Caco-2 (cell line): ENCODE measurements at places on chromosomes 4 and X. TPM values are rescaled to one million over a fixed set of nuclear protein-coding genes. Genes with fewer than 3 reads are reported as not detected.

GRCh38 chrX:44253575-44253942, 89.9 kb downstream of the EFHC2 start:
- no peak for DNase-seq

GRCh38 chr4:22191565-22191964, 243.0 kb upstream of the KCNIP4 start:
- no peak for DNase-seq

Gene TLR1
- not detected in 2 replicates for total RNA-seq

DNA sequence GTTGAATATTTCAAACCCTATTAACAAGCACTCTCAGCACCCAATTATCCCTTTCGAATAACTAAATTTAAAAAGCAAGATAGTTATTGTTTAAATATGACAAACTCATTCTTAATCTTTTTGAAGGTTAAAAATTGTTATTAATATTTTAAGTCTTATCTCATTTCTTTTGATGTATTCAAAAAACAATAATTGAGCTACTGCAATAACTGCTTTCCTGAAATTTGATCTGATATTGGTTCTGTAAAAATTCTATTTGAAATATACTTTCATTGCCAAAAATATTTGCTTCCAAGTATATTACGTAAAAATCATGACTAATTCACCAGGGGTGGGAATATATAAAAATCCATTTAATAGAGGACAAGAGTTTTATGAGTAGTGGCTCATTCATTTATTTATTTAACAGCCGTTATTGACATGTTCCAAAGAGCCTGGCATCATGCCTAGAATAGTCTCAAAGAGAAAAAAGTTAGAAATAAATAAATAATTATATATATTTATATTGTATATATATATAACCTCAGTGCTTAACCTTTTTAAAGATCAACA, 34.4 kb downstream of the GLRA3 start:
- DNase-seq, result no peak

DNA sequence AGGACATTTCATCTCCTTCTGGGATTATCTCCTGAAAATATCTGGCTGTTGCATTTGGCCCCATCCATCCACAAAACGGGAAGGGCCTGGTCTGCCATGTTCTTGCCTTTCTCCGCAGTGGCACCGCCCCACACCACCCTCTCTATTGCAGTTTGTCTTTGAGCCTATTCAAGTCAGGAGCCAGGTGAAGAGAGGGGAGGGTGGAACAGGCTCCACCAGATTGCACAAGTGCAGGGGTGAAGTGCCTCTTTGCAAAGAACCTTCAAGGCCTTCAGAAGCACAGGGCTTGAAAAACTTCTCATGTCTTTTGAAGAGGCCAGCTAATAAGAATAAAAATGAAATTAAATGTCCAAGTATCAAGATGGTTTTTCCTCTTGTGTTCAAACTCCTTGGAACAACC, 28.7 kb downstream of the RS1 start:
- no peak for DNase-seq

- no peak for DNase-seq
Measured at GRCh38 chr4:8340781-8341241, 71.3 kb downstream of the HTRA3 start.

Gene CXCL6
- total RNA-seq, result not detected in 2 replicates

Gene ASB9
- total RNA-seq, result 4.6 and 8.3 TPM in 2 replicates

DNA sequence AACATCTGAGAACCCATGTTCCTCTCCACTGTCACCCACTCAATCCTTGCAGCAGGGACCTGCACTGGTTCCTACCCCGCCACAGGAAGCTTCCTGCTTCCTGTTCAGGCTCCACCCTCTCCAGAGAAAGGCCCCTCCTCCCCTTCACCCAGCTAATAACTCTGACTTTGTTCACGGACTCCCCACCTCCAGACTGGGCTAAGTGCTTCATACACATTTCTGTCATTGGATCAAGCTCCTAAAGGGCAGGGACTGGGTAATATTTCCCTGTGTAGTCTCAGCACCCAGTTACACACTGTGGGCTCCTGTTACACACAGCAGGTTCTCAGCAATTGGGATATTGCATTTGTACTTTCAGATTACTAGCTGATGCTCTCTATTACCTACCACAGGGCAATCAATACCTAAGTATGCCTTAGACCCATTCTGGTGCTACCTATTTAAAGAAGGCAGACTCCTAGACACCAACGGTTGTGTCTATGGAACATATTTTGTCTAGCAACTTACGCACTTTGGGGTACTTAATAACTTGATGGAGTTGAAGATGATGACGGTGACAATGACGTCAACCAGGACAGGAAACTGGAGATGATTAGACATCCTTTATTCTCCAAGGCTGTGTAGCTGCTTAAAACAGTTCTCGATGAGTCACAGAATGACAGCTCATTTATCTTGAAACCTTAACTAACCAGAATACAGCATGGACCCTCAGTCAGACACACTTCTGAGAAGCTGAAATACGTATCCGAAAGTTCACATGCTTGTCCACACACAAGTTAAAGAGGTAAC, 58.1 kb downstream of the MAML3 start:
- DNase-seq, result no peak

Gene FRMPD3
- total RNA-seq, result 0.05 TPM in 1 of 2 replicates, not detected in the other

Gene PDCL2
- not detected in 2 replicates for total RNA-seq

Gene PAGE2B
- not detected in 2 replicates for total RNA-seq

Gene PRDM5
- 13.0 and 14.3 TPM in 2 replicates for total RNA-seq

GRCh38 chrX:130916636-130917422, 13.8 kb upstream of the ENOX2 start:
- DNase-seq, result peak; percentile 32

- DNase-seq, result no peak
Measured at GRCh38 chr4:3868211-3869173, 102.3 kb downstream of the ADRA2C start.

- no peak for DNase-seq
Measured at GRCh38 chr4:24978291-24979075, 52.3 kb downstream of the LGI2 start.

GRCh38 chrX:102654696-102655095, 3.4 kb downstream of the GPRASP1 start:
- DNase-seq, result no peak

Gene PRSS12
- total RNA-seq, result 0.25 and 1.6 TPM in 2 replicates

DNA sequence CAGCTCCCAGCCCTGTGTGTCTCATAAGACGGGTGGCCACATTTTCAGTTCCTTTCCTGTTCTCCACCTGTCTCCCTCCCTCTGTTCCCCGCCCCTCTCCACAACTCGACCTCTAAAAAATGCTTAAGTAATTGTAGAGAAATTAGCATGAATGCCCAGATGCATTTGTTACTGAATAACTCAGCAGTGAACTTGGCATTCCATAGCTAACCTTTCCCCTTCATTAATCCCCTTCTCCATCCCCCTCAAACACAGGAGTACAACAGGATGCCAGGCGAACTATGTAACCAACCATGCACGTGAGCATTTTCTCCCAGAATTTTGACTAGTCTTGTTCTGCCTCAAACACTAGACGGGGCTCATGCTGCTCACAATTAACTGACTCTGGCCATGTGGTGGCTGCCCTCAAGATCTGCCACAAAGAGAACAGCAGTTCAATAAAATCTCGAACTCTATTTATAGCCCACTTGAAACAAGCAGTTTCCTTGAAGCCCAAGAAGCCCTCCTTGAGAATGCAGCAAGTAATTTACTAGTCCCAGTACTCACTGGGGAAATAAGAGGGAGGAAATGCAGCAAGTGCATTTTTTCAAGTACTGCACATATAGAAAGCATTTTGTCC, 351.2 kb downstream of the ARHGAP24 start:
- DNase-seq, result no peak

Gene ALB
- 64.9 and 79.8 TPM in 2 replicates for total RNA-seq

DNA sequence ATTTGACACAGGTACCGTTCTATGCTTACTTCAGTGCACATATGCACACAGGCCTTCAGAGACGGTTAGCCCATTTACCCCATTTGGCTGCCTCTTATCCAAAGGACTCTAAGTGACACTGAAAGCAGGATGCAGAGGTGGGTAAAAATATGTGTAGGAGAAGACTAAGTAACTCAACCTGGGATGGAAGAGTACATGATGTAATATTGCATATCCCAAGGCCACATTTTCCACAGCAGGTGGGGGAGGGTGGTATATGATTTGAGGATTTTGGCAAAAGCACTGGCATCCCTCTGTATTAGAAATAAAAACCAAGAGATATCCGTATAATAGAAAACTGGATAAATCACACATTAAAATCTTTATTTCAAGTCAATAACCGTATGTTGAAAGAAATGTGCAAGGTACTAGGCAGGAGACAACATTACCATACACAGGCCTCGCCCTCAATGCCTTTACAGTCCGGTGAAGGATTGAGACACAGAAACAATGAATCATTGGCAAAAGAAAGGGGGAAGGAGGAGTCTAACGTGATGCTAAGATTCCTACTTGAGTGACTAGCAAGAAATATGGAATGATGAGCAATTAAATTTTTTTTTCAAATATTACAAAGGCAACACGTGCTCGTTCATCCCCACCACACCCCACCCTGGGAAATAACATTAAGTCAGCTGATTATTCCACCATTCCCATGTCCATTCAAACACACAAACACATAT, 161.0 kb upstream of the RASGEF1B start:
- DNase-seq, result no peak

- peak; percentile 35 for DNase-seq
Measured at GRCh38 chr4:141654098-141654497, 17.7 kb downstream of the IL15 start.

Gene GAGE12F
- not detected in 2 replicates for total RNA-seq

DNA sequence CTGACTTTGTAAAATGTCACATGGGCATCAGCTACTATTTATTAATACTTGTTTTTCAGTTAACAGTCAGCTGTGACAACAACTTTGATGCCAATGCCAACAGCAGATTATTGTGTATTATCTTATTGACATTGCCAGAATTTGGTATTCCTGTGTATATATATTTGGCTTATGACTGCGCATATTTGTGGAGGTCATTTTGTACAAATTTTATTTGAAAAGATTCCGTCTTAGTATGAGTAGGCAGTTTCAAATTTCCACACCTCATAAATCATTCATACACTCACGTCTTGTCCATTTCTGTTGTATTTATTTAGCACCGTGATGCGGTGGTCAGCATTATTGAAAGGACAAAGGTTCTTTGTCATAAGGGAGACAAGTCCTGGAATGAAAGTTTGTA, 558.2 kb upstream of the NDST4 start:
- DNase-seq, result no peak

Gene MGARP
- 0.23 and 0.26 TPM in 2 replicates for total RNA-seq

GRCh38 chrX:107880054-107880610, 54.5 kb downstream of the MID2 start:
- DNase-seq, result no peak

DNA sequence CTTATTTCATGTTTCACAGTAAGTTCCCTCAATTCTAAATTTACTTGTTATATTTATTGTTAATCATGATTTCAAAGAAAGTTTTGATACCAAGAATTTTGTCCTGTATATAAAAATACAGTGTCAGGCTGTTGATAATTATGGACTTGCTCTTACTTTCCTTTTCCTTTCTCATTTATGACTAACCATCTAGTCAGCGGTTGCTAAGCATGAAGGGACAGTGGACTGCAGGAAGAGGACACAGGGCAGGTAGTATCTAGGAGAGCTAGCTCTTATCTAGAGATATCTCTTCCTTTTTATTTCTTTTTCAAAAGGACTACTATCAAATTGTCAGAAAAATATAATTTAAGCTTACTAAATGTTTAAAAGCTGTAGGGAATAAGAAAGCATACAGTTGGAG, 1.6 kb downstream of the OPRPN start:
- DNase-seq, result no peak

- DNase-seq, result no peak
Measured at GRCh38 chr4:133379681-133380438, 230.8 kb downstream of the PCDH10 start.

- DNase-seq, result no peak
Measured at GRCh38 chr4:121658125-121658524, 38.7 kb downstream of the ANXA5 start.

- DNase-seq, result no peak
Measured at GRCh38 chr4:6239486-6239885, 30.2 kb upstream of the WFS1 start.

Gene NLRP2B
- not detected in 2 replicates for total RNA-seq

GRCh38 chr4:56311299-56311975, 75.9 kb downstream of the AASDH start:
- no peak for DNase-seq

Gene MAGEB1
- not detected in 2 replicates for total RNA-seq

GRCh38 chr4:181548873-181549575, 694.2 kb upstream of the TENM3 start:
- no peak for DNase-seq

- DNase-seq, result no peak
Measured at GRCh38 chr4:4320951-4321714, 31.1 kb downstream of the ZBTB49 start.

GRCh38 chr4:122701965-122702364, 30.5 kb upstream of the BBS12 start:
- DNase-seq, result no peak

Gene EGFL6
- 0.16 and 0.26 TPM in 2 replicates for total RNA-seq

- DNase-seq, result no peak
Measured at GRCh38 chr4:99816545-99817308, at the start of gene DAPP1. Gene DAPP1, plus strand, starts transcription at chr4:99816827. Its CDS starts 87 bp downstream, at chr4:99816914.

Gene AWAT2
- not detected in 2 replicates for total RNA-seq

- no peak for DNase-seq
Measured at GRCh38 chr4:156939801-156940200, 31.8 kb downstream of the PDGFC start.

DNA sequence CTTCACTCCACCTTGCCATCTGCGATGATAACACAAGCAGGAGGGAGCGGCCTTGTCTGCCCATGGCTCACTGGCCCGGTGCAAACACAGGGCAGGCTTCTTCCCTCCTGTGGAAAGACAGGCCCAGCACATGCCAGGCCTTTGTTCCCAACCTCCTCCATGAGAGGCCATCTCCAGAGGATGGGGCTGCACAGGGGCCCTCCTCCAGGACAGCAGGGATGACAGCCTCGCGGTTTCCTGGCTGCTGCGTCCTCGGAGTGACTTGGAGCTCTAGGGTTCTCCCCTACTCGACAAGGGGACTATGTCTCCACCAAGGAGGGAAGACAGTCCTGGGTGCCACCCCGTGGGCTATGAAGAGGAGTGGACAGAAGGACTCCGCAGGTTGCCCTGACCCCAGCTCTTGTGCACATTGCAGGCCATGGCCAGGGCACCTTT, 21.8 kb downstream of the RNF212 start:
- no peak for DNase-seq

- DNase-seq, result no peak
Measured at GRCh38 chrX:13476384-13476783, 93.0 kb upstream of the EGFL6 start.

Gene C1QTNF7
- total RNA-seq, result not detected in 2 replicates

GRCh38 chrX:24934279-24934678, 81.5 kb downstream of the ARX start:
- no peak for DNase-seq
